NT2/D1 (cell line): ENCODE measurements at places on chromosomes 6 and 20.
A peak's percentile ranks its signal among the peaks of the same experiment; 100 is the strongest.

DNA sequence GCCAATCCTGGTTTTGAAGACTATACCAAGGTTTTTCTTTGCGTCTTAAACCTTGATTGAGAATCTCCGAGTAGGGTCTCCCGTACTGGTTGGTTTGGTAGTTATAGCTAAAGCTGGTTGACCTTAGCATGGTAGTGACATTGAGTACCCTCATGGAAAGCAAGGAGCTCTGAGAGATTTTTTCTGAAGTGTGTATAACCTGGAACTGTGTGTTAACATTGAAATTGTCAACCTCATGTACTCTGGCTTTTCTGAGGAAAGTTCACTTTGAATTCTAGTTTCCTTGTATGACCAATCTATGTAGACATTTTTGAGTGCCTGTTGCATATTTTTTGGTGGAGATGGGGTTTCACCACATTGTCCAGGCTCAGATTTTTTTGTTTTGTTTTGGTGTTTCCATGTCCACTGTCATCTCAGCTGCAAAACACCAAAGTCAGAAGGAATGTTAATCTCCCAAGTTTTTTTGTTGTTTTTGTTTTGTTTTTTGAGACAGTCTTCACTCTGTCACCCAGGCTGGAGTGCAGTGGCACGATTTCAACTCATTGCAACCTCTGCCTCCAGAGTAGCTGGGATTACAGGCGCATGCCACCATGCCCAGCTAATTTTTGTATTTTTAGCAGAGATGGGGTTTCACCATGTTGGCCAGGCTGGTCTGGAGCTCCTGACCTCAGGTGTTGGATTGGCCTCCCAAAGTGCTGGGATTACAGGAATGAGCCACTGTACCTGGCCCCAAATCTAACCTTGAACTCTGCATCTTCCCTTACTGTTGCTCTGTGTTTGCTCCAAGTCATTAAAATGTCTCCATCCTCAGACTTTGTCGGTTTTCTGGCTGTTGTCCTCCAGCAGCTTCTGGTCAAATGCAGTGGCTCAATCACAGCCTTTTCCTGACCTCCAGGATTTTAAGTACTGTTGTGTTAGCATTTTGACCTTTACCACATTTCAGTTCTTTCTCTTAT, 4.3 kb downstream of the RPS12 start:
- no peak for DNase-seq

GRCh38 chr6:145865595-145865994, 51.0 kb upstream of the FBXO30 start:
- DNase-seq, result no peak

DNA sequence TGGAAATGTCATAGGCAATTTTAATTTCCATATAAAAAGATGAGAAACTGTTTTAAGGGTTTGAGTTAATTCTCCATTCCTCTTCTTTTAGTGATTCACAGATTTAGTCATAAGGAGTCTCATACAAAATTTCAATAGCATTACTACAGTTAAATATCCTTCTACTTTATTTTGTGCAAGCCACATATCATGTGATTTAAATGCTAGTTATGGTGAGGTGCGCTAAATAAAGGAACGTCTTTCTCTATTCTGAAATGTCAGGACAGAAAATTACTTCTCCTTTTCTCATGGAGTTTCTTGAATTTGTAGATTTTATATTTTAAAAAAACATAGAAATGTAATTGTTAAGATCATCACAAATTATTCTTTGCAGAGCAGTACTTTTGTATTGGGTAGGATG, 50.0 kb upstream of the SUPT3H start:
- DNase-seq, result no peak

GRCh38 chr20:669573-669972, 6.0 kb downstream of the SCRT2 start:
- no peak for DNase-seq

- no peak for DNase-seq
These were observed 48.2 kb downstream of the STX7 start for GRCh38 chr6:132464538-132465256.

DNA sequence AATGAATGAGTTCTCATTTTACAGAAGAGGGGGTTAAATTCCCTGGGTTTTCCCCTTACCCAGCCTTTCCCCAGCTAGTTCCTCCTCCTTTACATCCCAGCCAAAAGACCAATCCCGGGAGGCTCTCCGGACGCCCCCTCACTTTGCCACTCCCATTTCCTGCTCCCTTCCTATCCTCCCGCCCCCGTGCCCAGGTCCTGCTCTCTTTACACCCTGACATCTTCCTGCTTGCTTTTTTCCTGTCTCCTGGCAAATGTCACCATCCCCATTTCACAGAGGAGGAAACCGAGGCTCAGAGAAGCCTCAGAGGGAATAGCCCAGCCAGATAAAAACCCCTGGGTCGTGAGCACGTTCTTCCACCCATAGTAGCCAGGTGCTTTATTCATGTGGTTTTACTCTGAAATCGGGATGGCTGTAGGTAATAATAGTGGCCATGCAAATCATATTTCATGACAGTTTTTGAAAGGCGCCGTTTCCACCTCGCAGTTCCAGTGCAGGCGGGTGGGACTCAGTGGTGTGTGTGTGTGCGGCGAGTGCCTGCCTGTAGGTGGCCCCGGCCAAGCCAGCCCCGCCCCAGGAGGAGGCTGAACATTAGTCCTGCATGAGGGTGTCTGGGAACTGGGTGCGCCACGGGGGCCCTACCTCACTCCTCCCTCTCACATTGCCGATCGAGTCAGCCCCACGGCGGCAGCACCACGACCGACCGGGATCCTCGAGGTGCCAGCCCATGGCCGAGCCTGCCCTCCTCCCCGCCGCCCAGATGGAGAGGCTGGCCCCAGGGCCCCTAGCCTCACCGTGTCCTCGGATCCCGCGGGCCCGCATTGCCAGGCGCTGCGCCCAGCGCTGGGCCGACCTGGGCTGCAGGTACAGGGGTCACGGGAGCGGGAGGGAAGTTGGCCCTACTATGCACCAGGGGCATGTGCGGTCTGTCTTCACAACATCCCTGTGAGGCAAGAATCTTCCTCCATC, at the start of gene ARHGAP40:
TSS of gene ARHGAP40 (plus strand) at position 594 of the 969 bp plus-strand sequence.
- no peak for DNase-seq

GRCh38 chr20:51339721-51340450, 202.6 kb downstream of the NFATC2 start:
- DNase-seq, result no peak

DNA sequence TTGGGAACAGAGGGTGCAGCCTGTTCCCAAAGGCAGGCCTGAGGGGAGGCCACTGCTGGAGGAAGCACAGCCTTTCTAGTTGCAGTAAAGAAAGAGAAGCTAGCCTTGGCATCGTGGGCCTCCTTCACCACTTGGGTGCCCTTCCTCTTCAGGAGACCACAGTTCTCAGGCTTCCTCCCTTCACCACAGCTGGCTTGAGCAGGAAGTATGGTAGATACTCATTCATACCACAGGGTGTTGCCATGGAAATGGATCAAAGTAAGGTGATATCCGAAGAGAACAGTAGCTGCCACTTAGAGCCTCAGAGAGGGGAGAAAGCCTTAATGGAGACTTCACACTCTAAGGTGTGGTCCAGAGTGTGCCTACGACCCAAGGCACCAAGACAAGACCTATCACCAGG, 120.4 kb upstream of the RIPOR2 start:
- DNase-seq, result no peak

GRCh38 chr6:43939281-43940070, 169.5 kb downstream of the VEGFA start:
- DNase-seq, result no peak

- no peak for DNase-seq
These were observed 730.4 kb downstream of the KIF16B start for GRCh38 chr20:15842872-15843271.

- DNase-seq, result no peak
These were observed 55.9 kb downstream of the CBFA2T2 start for GRCh38 chr20:33545763-33546162.

DNA sequence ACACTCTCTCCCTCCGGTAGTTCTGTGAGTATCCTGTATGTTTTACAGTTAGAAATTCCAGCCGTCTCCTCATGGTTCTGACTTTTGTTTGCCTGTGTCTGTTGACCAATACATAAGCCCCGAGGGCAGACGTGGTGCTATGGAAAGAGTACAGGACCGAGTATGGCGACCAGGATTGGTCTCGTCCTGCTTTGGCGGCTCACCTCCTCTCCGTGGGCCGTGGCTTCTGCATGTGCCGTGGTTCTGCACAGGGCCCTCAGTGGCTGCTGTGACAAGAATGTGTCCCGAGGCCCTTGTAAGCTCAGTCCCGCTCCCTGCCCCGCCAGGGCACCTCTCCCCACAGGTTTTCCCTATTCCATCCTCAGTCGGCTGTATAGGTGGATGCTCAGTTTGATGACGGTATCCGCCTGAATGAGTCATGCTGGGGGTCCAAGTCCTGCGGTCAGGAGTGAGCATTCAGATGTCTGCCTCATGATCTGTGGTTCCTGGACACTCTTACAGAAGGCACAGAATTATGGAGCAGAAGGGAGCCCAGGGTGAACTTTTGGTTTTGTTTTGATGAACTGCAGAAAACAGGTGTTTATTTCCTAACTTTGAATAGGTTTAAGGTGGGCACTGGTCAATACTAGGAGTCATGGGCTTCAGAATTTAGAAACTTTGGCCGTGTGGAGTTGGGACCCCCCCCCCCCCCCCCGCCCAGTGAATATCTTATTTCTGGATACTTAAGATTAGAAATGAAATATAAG, 1.2 kb downstream of the ARFGAP1 start:
- no peak for DNase-seq

- peak; percentile 81 for DNase-seq
These were observed at the start of gene TSPYL4 for GRCh38 chr6:116253505-116254296. TSPYL4 (minus strand) TSS chr6:116254075; CDS start chr6:116254008, 67 bp downstream.

- DNase-seq, result no peak
These were observed 54.4 kb downstream of the JAG1 start for GRCh38 chr20:10619427-10619826.

DNA sequence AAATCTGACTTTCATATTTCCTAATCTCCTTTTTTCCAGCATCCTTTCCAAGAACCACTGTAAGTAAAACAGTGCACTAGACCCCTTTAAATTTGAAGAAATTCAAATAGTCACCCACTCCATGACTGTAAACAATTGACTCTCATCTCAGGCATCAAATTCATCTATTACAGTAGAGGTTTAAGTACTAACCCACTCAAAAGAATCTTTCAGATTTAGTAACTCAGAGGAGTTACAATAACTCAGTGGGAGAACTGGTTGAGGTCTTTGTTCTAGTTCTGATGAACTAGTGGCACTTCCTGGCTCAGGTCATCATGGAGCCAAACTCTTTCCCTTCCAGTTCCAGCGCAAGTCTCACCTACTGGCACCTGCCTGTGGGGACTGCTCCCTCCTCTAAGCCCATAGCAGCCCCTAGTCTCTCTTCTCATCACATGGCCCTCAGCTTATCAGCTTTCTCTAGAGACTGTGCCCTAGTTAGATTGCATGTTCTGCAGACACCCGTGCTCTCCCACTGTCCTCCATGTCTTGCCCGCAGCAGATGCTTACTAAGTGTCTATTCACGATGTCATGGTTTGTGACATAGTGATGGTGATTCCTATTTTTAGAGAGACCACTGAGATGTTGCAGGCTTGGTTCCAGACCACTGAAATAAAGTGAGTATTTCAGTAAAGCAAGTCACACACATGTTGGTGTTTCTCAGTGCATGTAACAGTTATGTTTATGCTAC, 196.2 kb downstream of the TBC1D7 start:
- DNase-seq, result no peak
